Cerebellar nuclear complex (tissue), 1 donor: ENCODE measurements at places on chromosomes 7 and 10.

GRCh38 chr7:85000735-85001350 lies 186.0 kb downstream of the SEMA3D start:
- no peak for DNase-seq

GRCh38 chr7:138958391-138958956 lies 22.7 kb downstream of the KIAA1549 start:
- no peak for DNase-seq

- no peak for DNase-seq
These were observed 126.1 kb downstream of the FAM204A start for GRCh38 chr10:118216020-118216419.

DNA sequence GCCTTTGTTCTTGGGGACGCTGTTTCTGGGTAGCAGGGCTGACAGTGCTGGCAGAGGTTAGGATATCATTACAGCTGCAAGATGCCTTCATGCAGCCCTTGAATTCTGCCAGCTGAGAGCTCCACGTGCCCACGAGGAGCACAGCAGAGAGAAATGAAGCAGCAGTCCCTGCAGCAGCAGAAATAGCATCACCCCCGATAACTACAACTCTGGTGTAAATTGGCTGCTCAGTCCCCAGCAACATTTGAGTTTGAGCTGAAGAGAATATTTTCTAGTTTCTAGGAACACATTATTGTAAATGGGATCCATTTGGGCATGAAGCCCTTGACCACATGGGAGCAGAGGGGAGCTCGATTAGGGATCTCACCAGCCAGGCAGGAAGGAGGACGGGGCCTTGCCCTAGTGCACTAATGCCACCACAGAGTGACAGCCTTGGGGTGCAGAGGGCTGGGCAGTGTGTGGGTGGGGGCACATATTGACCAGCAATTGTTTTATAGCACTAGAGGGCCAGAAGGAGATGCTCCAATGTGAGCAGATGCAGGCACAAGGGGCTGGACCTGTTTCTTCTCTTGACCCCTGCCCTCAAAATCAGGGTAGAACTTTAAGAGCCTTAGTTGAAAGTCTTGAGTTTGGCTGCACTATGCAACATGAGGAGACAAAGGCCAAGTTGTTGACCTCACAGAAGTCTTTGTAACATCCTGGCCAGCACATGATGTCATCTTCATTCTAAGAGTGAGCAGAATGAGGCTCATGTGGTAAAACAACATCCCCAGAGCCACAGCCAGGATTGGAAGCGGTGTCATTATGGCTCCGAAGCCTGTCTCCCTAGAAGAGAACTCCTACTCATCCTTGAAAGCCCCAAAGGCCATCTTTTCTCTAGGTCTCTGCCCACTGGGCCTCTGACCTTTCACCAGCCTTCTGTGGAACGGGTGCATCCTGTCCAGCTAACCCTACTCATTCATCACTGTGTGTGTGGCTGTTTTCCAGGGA lies 52.6 kb downstream of the ADCY1 start:
- no peak for DNase-seq

DNA sequence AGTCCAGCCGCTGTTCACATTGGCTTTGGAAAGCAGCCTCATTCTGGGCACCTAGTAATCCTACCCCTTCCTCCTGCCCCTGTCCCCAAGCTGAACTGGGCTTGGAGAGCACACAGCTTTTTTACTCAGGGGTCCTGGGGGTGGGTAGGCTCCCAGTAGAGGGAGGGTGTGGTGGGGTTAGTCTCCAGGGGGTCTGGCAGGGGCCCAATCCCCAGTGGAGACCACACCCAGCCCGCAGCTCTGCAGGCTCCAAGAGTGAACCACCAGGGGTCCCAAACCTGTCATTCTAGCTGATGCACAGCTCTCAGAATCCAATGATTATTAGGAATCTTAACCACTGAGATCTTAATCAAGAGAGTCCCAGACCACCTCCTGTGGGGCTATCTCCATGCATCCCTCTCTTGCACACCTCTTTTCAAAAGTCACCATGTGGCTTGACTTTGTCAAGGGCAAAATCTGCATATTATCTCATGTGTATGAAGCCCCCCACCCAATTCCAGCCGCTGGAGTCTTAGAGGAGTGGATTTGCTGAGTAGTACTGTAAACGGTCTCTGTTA lies 2.7 kb downstream of the HOXA11 start:
- no peak for DNase-seq

DNA sequence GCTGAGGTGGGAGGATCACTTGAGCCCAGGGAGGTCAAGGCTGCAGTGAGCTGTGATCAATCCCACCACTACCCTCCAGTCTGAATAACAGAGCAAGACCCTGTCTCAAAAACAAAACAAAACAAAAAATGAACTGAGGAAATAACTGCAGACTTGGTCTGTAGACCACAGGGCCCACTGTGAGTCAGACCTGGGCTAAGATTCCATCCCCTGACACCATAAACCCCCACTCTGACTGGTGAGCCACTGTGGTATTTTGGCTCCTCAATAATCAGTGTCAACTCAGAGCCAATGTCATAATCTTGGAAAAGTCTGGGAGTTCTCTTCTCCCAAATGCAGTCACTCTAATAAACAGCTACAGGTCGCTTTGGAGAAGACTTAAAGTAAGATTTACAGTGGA lies 24.0 kb upstream of the ERCC6 start:
- no peak for DNase-seq

DNA sequence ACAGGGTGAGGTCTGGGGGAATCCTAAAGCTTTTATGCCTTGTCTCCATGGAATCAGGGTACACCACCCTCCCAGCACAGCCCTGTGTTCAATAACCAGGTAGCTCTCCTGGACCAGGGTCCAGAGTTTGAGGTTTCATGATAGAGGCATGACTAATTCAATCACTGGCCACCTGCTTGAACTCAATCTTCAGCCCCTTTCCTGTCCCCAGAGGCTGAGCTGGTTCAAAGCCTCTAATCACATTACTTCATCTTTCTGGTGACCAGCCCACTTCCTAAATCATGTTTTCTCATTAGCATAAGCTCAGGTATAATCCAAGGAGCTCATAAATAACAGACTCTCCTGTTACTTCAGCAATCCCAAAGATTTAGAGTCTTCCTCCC lies 20.5 kb downstream of the CRPPA start:
- no peak for DNase-seq

- no peak for DNase-seq
These were observed 32.2 kb downstream of the PLXDC2 start for GRCh38 chr10:19848226-19848985.

DNA sequence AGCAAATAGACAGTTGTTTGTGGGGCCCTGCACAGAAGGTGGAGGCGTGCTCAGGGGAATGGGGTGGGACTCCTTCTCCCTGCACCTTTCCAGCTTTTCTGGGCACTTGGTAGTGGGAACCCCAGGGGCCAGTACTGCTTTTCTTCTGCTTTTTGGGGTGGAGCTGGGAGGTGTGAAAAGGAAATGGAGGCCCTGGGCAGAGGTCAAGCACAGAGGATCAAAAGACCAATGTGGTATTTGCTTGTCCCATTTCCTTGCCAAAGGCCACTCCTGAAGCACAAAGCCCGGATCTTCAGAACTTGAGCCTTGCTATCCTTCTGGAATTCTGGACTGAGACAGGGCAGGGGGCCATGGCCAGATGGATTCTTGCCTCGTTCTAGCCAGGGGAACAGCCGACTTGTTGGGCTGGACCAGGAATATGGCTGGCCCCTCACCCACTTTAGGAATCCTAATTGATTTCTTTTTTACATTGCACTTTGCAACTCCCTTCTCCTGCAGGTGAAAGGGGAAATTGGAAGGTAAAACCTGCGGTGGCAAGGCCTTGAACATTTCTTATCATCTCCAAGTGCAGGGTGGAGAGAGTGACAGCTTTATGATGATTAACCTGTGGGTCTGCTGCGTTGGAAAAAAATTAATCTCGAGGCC lies 26.5 kb downstream of the ADRA2A start:
- DNase-seq, result no peak
